Common myeloid progenitor, CD34-positive (primary cell): ENCODE measurements at places on chromosomes 13 and 19.
A peak's percentile ranks its signal among the peaks of the same experiment; 100 is the strongest.

- no peak for DNase-seq
These were observed 2.2 kb downstream of the BST2 start for GRCh38 chr19:17402982-17403855.

DNA sequence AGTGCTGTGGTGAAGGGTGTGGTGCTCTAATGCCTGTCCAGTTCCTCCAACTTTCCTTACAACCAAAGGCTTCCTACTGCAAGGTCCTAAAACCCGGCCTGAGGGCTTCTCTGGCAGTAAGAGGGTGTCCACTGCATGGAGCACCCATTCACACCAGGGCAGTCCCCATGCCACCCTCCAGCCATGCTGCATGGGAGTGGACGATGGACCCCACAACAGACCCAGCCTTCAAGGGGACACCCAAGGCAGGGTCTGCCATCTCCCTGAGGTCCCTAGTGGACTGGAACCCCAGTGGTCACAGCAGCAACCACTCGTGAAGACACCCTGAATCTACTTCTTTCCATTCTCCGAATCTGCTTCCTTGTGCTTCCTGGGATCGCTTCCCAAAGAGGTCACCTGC, 117.6 kb upstream of the SOX1 start:
- DNase-seq: no peak

DNA sequence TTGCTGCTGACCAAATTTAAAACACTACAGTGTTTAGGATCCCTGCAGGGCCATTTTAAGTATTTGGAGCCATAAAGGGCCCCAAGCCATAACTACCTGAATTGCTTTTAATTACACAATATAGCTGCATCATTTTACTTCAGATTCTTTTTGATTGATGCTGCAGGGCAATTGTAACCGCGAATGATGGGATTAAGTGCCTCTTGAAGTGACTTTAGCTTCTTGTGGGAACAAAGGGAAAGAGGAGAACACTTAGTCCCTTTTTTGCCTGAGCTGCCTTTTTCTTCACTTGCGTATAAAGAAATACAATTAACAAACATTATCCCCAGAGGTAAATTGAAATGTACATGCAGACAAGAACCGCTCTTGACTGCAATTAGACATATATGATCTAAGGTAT, 228.5 kb downstream of the ZIC5 start:
- no peak for DNase-seq

DNA sequence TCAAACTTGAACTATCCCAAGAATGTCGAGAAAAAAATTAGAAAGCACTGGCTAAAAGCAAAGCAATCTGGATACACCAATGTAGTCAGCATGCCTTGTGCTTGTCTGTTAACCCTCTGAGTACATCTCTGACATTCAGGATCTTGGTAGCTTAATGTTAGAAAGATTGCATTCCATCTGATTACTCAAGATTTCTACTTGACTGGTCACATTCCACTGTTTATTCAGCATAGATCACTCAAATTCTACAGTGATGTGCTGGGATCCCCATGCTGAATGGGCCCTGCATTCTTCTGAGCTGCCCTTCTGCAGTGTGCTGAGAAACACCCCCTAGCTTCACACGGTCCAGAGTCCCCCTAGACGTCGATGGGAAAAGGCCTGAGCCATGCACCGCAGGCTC, 295.4 kb upstream of the MAB21L1 start:
- DNase-seq: no peak

DNA sequence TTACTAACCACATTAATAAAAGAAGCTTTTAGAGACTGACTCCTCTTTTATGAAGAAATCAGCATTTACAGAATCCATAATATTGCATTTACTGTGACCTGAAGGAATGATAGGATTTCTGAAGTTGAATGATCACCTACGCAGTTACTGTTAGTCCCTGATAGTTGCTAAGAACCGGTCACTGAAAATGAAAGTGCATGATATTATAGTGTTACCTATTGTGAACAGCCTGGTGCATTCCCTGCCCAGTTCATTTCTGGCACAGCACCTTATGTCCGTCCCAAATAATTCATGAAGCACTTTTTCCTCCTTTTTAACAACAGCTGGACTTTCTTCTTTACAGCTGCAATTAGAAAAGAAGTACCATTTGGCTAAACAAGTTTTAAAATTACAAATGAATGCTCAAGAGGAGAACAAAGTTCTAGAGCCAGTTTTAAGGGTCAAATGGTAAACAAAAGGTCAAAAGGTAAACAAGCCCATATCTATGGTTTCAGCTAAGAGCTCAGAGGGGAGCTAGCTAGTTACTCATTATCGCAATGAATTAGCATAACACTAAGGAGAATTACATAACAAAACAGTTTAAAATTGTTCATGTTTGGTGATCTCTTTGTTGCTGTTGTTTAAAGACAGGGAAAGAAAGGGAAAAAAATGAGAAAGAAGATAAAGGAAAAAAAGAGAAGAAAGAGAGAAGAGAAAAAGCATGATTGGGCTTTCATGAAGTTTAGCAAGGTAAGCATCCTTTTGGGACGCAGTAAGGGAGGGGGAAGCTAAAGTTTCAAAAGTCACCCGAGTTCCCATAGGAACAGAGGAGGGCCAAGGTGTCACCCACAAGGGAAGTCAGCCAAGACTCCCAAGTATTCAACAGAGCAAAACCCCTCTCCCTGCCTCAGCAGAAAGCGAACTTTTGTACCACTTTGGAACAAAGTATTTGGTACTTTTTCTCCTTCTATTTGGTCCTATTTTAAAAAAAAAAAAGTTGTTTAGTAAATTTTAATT, 50.2 kb downstream of the FLT3 start:
- no peak for DNase-seq

DNA sequence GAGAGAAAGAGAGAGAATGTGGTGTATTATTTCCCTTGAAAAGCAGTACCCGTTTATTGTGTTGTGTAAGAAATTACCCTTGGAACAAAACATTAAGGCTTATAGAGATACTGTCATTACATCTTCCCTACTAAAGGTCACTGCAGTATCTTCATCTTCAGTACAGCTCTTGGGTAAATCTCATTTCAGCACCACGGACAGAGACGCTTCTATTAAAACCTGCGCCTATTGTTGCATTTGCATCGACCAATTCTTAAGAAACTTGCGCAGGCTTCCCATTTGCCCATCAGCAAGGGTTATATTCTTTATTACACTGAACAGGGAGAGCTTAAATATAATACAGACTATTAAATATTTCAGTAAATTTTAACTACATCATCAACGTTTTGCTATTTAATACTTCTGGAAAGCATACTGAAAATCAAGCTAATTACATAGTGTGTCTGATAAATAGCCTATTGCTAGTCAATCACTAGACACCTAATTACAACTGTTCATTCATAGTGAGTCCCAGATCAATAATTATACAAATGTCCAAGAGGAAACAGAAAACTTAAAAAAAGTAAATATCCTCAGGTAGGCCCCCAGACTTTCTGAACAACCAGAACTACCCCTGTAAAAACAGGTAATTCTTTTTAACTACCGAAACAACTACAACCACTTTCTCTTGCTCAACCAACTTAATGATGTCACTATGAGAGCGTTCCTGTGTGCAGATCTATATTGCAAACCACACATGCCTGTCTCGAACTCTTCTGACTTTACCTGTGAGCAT, 350.6 kb downstream of the LIG4 start:
- DNase-seq: peak; percentile 20

GRCh38 chr13:51097353-51098043, 13.6 kb downstream of the C13orf42 start:
- no peak for DNase-seq

GRCh38 chr19:29881386-29881785, 60.7 kb upstream of the URI1 start:
- DNase-seq: no peak

DNA sequence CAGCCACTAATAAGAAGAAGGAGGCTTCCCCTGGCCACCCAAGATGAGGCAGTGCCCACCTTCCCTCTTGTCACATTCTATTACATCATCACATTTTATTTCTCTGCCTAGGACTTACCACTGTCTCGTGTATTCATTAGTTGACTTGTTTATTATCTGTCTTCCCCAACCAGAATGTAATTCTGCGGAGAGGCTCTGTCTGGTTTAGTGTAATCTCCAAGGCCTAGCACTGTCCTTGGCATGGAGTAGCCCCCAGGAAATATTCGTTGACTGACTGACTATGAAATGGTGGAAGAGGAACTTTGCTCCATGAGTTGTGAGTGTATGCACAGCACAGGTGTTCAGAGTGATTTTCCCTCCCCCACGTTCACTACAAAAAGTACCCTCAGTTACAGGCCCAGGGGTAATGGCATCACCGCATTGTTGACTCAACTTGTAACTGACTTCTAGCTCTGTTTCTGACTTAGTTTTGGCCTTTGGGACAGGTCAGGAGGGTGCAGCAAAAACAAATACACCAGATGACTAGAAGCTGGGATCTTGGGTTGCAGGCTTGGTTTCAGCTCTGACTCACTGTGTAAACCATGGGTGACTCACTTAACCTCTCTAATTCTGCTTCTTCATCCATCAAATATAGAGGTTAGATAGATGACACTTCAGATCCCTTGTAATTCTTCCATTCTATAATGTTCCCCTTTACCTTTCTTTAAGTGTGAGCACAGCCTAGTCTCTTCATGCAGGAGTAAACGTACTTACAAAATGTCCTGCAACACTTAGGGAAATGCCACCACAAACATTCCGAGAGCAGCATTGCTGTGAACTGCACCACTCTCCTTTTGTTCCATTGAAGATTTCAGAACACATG, 229.7 kb downstream of the KCNRG start:
- peak; percentile 39 for DNase-seq

GRCh38 chr13:28420704-28421103, 74.2 kb downstream of the FLT1 start:
- DNase-seq: no peak

DNA sequence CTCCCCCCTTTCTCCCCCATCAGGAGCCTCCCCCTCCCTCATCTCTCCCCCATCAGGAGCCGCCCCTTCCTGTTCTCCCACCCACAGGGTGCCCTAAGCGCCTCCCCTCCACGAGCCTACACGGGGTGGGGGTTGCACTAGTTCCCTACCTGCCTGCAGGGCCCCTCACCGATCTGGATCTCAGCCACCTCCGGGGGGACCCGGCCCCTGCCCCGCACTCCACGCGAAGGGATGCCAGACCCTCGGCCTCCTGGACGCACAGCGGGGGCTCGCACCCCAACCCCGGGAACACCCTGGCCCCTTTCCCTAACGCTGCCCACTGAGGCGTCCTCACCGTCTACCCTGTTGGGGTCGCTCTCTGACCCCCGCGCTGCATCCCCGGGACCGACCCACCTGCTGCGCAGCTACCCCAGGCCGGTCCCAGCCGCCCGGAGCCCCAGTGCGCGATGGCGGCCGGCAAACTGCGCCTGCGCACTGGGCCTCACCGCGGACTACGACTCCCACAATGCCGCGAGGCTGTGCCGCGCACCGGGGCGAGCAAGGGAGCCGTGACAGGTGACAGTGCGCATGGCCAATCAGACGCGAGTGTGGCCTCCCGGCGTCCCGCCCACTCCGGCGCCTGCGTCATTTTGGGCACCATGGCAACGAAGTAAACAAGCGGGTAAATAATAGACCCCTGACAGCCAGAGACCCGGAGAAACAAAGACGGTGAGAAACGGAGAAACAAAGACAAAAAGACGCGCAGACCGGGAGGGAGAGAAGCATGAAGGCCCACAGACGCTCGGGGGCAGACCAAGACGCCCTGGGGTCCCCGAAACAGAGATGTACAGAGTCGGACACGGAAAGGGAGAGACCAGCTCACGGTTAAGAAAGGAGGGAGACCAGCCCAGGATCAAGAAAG, at the start of gene ZSCAN18:
Gene ZSCAN18 (minus strand): TSS at position 451 of the 901 bp plus-strand sequence. CDS start 7,964 bp downstream, outside the sequence.
- DNase-seq: peak; percentile 99

GRCh38 chr13:91056746-91057145, 290.7 kb upstream of the MIR17HG start:
- no peak for DNase-seq

- no peak for DNase-seq
These were observed 150.1 kb upstream of the TSC22D1 start for GRCh38 chr13:44726214-44726613.

DNA sequence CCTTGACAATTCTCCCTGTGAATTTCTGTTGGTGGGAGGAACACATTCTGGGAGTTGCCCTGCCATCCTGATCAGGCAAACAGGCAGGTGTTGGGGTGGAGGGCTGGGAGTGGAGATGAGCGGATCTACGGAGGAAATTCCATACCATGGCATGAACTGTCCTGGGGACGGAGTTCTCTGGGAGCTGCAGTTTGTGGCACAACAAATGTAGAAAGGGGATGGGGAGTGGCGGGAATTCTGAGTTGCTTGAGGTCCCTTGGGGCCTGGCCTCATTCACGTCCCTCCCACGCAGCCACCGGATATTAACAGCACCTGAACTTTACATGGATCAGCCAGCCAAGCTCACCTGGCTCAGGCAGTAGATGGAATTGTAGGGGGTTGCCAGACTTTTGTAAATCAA, 70.0 kb downstream of the CHST8 start:
- DNase-seq: no peak

- DNase-seq: peak; percentile 49
These were observed 8.1 kb upstream of the SDHAF1 start for GRCh38 chr19:35986664-35987570.

- no peak for DNase-seq
These were observed 4.7 kb downstream of the SBNO2 start for GRCh38 chr19:1169411-1169791.

- no peak for DNase-seq
These were observed 6.3 kb downstream of the GPR180 start for GRCh38 chr13:94607939-94608338.

DNA sequence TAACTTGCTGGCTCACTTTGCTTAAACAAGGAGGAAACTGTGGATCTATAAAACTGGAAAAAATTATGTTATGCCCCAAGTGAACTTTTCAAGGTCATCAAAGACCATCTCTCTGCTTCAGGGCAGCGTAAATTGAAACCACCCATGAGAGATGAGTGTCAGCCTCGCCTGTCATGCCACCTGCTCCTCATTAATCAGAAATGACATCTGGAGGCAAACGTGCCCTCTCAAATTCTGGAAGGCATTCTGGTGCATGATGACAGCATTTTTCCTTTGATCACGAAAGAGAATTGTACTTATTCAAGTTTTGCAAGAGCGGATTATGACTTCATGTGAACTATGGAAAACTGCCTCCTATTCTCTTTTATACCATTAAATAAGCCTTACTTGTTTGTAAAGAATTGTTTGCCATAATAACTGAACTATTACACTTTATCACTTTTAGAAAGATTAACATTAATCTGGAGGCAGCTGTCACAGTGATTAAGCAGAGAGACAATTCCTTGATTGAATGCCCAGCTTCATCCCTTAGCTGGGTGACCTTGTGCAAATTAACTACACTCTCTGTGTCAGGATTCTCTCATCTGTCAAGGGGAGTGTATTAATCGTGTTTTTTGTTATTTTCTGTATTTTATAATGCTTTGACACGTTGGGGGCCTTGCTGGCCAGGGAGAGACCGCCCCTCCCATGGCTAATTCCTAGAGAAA, 17.0 kb upstream of the SACS start:
- peak; percentile 74 for DNase-seq

GRCh38 chr13:31945202-31945961, 86.2 kb upstream of the FRY start:
- DNase-seq: peak; percentile 32
